Activated T-helper 17 cell treated with anti-CD3 and anti-CD28 coated beads, Interleukin-2, amount 50 U/mL, for 72 hours (primary cell): ENCODE measurements at places on chromosomes 16 and 17.

GRCh38 chr17:2545393-2545792 lies 33.7 kb upstream of the METTL16 start:
- no peaks in the 10 kb centered on the region for H3K4me1 ChIP-seq
- H3K36me3 ChIP-seq: no peaks in the 10 kb centered on the region
- no peak overlapping the region for H3K27ac ChIP-seq
- H3K4me3 ChIP-seq: no peak overlapping the region

DNA sequence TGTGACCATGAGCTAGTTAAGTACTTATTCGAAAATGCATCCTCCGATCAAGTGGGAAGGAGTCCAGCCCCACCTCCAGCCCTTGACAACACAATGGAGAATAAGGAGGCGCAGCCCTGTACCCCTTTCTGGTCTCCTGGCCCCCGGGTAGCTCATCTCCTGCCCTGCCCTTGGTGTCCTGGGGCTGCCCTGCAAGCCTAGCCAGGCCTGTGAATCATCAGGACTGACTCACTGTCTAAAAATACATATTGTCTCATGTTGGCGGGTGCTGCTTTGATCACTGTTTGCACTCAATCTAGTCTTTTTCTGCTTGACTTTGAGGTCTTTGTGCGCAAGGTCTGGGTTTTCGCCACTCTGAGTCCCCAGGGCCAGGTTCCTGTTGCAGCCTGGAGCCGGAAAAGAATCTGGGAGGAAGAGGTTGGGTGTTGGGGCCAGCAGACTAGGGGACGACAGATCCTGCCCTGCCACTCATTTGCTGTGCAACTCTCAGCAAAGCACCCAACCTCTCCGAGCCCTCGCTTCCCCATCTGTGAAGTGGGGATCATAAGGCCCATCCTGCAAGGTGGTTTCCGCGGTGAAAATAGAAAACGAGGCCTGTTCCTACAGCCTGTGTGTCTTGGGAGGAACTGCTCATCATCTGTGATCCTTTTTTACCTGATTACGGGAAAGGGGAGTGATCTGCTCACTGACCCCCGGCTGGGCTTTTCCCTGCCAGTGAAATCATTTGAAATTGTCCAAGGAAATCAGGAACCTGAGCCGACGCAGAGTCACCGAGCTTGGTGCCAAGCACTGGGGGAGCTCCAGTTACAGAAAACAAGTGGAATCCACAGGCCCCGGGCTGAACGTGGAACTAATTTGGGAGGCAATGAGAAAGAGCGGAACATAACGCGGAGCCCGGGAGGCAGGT lies 230.4 kb downstream of the PARN start:
- peaks cover 3% of the 10 kb centered on the region for H3K27me3 ChIP-seq
- H3K4me3 ChIP-seq: no peak overlapping the region
- peak; percentile 66 for ATAC-seq
- H3K4me1 ChIP-seq: no peaks in the 10 kb centered on the region
- H3K36me3 ChIP-seq: no peaks in the 10 kb centered on the region
- no peak overlapping the region for H3K27ac ChIP-seq

DNA sequence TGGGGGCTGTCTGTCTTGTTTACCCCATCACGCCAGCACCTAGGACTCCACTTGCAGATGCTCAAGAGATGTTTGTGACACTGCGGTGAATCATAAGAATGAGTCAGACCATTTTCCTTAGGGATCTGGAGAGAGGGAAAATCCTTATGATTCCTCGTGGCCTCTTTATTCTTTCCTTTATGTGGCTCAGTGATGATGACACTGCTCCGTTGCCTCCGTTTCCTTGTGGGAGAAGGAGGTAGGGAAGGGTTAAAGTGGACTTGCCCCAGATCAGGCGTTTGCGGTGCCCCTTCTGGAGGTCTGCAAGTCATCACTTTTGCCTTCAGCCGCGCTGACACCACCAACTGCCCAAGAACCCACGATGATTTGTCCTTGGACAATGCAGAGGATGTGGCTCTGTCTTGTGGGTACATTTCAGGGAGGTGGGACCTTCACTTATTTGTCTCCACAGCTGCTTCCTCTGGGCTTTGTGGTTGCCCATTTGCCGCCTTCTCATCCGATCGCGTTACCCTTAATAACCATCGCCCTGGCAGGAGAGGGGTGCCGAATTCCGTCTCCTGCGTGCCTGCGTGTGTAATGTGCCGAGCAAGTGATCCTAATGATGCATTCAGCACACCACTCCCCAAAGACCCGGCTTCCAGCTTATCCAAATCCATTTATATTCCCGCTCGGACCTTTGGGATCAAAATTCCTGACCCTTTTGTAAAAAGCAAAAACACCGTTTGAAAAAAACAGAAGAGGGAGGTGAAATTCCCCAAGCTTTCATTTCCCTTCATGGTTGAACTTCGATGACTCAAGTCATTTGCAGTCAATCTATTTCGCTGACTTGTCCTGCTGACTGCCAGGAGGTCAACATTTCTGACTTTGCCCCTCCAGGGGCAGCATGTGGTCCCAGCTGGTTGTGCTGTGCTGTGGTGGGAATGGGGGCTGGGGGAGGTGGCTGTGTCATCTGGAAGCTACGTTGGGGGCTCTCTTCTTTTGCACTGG lies 87.2 kb upstream of the IRX3 start:
- no peaks in the 10 kb centered on the region for H3K36me3 ChIP-seq
- H3K4me1 ChIP-seq: no peaks in the 10 kb centered on the region
- no peak for ATAC-seq
- H3K27me3 ChIP-seq: peaks cover 41% of the 10 kb centered on the region

DNA sequence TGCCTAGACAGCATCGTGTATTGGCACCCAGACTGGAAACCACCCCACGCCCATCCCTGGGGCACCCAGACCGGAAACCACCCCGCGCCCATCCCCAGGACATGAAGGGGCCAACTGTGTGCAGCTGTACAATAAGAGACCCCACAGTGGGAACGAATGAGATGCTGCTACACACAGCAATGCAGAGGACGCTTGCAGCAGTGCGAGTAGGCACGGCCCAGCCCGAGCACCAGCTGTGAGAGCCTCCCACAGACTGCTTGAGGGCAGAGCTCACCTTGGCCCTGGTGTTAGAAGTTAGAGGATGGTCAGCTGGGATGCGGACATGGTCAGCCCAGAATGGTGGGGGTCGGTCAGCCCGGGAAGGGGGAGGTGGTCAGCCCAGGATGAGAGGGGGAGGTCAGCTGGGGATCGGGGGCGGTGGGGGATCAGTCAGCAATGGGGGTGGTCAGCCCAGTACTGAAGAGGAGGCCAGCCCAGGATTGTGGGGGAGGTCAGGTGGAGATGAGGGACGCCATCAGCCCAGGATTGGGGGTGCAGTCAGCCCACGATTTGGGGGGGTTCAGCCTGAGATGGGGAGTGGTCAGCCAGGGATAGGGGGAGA lies 340.0 kb downstream of the C16orf95 start:
- no peaks in the 10 kb centered on the region for H3K4me1 ChIP-seq
- H3K27ac ChIP-seq: no peak overlapping the region
- H3K4me3 ChIP-seq: no peak overlapping the region
- no peak for ATAC-seq

- H3K36me3 ChIP-seq: peaks cover 17% of the 10 kb centered on the region
- no peak overlapping the region for H3K27ac ChIP-seq
- no peaks in the 10 kb centered on the region for H3K27me3 ChIP-seq
- H3K4me1 ChIP-seq: peaks cover 11% of the 10 kb centered on the region
- no peak for ATAC-seq
Observed at GRCh38 chr16:84933774-84934631, 77.3 kb downstream of the ZDHHC7 start.
